CD4-positive, alpha-beta T cell treated with Interleukin-12 subunit alpha and Interleukin-12 subunit beta, for 1 hour (primary cell): ENCODE measurements at places on chromosomes 5 and 9.
A peak's percentile ranks its signal among the peaks of the same experiment; 100 is the strongest.

DNA sequence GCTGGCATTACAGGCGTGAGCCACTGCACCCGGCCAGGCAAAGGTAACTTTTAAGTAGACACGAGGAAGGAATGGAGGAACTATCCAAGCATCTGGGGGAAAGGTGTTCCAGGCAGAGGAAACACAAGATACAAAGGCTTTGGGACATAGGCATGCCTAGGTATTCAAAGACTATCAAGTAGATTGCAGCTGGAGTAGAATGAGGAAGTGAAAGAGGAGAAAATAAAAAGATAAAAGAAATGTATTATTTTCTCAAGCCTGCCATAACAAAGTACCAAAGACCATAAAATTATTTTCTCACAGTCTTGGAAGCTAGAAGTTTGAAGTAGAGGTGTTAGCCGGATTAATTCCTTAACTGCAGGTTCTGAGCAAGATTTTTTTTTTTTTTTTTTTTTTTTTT is 39.9 kb upstream of the GRIN3A start:
- no peak for DNase-seq

DNA sequence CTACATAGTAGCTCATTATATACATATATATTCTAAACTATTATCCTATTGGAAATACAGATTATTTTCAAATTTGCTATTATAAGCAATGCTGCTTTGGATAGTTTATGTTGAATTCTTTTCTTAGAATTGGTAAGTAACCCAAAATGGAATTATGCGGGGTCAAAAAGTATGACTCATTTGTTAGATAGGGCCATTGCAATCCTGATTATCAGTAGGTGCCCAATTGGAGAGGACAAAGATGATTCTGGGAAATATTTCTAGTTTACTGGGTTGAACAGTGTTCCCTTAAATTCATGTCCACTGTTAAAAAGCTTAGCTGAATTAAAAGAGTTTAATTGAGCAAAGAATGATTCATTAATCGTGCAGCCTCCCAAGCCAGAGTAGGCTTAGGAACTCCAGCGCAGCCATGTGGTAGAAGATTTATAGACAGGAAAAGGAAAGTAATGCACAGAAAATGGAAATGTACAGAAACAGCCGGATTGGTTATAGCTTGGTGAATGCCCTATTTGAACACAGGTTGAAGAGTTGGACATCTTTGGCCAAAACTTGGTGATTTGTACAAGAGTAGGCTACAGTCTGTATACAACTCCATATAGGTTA is 81.8 kb downstream of the GDNF start:
- no peak for DNase-seq

- no peak for DNase-seq
Observed at GRCh38 chr9:122791872-122792669, 3.3 kb downstream of the OR5C1 start.

GRCh38 chr5:179974246-179974945 is 66.7 kb upstream of the TBC1D9B start:
- DNase-seq, result no peak

- no peak for DNase-seq
Observed at GRCh38 chr9:113179839-113180238, 29.0 kb downstream of the SLC31A2 start.

DNA sequence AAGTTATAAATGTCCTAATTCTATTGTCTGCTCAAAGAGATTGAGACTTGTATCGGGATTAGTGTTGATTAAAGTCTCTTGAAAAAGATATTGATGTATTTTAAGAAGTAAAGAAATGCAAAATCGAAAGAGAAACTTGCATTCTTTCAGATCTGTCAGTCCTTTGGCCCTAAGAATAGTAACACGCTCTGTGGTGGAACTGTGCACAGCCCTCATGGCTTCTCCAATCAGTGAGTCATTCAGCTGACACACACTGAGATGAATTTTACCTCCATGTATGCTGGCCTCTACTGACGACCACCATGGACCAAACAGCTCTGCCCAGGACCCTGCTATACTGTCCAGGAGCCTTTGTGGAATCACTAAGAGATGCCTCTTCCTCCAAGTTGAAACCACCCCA is 232.4 kb downstream of the ESM1 start:
- DNase-seq, result peak; percentile 47

DNA sequence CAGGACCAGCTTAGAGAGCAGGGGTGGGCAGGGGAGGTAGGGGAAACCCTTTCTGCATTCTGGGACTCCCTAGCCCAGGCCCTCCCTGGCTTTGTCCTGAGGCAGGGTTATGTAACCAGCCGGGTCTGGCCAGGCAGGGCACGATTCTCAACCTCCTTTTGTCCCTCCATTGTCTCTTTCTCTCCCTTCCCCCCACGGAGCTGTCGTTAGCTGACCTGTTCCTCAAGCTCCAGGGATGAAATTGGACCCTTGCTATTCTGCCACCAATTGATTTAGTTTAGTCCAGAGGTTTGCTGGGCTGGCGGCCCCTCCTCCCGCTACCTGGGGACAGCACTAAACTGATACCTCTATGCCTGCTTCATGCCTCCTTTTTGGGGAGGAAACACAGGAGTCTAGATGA is 9.4 kb upstream of the NDST1 start:
- DNase-seq, result no peak

GRCh38 chr9:24382566-24382965 is 163.1 kb downstream of the IZUMO3 start:
- DNase-seq, result no peak

DNA sequence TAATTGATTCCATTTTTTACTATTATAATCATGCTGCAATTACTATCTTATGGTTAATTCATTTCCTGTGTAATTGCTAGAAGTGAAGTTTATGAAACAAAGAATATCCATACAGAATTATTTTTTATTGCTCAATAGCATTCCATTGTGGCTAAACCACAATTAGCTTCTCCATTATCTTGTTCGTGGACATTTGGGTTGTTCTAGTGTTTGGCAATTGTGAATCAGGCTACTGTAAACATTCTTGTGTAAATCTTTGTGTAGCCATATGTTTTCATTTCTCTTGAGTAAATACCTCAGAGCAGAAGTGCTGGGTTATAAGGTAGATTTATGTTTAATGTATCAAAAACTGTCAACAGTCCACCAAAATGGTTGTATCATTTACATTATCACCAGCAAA is 341.1 kb downstream of the MAT2B start:
- no peak for DNase-seq

GRCh38 chr5:117183326-117183725 is 608.7 kb upstream of the SEMA6A start:
- no peak for DNase-seq

- DNase-seq, result no peak
Observed at GRCh38 chr5:128494516-128494915, 43.5 kb downstream of the FBN2 start.

GRCh38 chr9:79104951-79105350 is 466.8 kb upstream of the TLE4 start:
- DNase-seq, result no peak

DNA sequence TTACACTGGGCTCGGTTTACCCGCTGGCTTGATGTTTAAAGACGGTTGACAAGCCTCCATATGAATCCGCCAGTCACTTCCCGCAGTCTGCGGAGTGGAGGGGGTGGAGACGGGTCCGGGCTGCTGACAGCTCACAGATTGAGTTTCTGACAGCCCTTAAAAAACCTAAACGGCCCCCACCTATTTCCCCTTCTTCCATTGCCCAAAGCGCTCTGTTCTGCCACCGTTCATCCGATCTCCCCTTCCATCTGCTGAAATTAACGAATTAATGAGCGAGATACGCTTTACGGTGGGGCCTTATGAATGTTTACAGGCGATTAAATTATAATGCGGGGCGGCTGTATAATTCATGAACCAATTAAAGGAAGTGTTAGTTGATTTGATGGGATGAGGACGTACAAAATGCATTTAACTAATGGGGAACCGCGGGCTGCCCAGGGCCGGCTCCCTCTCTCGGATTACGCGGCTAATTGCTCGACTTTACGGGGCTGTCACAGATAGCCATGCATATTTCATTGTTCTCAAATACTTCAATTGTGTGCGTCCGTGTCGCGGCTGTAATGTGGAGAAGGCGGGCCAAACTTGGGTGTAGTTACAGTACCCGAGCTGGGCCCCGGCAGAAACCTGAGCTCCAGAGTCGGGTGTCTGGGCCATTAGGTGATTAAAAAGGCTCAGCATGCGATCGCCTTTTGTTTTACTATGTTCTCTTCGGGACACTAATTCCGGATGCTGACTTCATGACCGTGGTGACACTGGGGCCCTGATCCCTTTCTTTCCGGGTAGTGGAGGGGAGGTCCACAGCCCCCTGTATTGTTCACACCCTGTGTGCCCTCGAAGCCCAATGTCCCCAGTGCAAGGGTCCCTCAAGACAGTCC is 74.9 kb downstream of the GTF3C4 start:
- DNase-seq, result no peak

DNA sequence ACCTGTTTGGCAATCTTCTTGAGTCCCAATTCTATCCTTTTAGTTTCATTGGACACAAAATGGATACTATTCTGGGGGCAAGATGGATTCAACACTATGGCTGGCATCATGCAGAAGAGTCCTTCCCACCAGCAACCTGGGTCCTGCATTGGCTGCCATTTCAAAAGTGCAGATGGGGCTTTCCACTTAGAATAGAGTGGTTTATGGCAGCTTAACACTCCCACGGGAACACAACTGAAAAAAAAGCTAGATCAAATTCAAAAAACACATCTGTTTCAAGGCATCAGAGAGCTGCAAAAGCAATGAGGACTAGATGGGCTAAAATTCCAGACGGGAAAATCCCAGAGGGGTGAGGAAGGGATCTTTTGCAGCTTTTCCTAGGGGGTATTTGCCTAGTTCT is 11.2 kb upstream of the HMHB1 start:
- DNase-seq, result no peak

GRCh38 chr5:169942181-169942580 is 38.1 kb downstream of the INSYN2B start:
- no peak for DNase-seq

DNA sequence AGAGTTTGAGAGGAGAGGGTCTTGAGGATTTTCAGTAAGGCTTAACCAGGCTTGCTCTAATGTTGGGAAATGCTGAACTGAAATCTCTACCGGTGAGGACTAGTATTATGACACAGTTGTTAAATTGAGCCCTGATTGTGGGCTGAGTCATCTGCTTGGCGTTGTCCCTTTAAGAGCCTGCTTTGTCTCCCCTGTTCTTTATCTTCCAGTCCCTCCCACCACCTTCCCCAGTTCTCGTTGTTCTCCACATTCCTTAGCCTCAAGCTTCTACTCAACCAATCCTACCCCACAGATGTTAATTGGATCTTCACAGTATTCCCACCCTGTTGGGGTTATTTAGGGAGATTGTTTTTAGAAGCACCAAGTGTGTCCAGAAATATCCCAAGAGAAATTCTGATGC is 57.6 kb downstream of the ANKRD55 start:
- DNase-seq, result no peak

GRCh38 chr5:135890296-135890695 is 5.3 kb downstream of the IL9 start:
- DNase-seq, result no peak

DNA sequence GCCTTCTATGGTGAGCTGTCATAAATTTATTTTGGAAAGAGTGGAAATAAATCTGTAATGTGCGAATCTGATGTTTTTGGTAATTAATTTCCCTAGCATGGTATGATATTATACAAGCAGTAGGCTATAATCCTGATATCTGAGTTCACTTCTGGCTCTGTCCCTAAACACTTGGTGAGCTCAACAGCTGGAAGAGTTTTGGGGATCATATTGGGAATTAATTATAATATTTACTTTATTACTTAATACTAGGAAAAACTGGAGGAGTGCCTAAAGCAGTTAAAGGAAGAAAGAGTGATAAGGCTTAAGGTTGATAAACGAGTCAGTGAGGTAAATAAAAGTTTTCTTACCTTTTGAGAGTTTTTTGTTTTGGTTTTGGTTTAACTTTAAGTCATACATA is 26.8 kb downstream of the CEP78 start:
- DNase-seq, result no peak

DNA sequence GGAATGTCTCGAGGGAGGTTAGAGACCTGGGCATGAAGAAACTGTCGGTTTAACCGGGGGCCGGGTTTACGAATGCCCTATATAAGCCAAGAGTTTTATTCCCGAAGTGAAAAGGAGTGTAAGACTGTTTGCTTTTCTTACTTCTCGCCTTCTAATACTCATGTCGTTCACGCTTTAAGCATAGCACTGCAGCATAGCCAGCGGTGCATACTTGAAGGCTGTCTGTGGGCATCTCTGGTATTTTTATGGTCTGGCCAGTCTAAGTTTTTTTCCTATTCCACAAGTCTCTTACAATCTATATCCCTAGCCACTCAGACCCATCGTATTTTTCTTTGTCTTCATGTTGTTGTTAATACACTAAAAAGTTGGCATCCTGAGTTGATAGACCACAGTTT is 1.2 kb downstream of the UHRF2 start:
- DNase-seq, result no peak

GRCh38 chr9:100428871-100429654 is 2.1 kb downstream of the MSANTD3 start:
- no peak for DNase-seq

- no peak for DNase-seq
Observed at GRCh38 chr9:105150991-105151685, 93.3 kb upstream of the SLC44A1 start.

- no peak for DNase-seq
Observed at GRCh38 chr9:16337322-16338029, 533.0 kb downstream of the BNC2 start.

DNA sequence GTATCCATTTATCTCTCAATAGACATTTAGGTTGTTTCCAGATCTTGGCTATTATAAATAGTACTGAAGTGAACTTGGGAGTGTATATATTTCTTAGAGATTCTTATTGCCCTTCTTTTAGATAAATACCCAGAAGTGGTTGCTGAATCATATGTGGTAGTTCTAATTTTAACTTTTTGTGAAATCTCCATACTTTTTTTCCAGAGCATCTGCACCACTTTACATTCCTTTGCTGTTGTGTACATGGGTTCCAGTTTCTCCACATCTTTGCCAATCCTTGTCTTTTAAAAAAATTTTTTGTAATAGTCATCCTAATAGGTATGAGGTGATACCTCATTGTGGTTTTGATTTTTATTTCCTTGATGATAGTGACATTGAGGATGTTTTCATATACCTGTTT is 303.7 kb downstream of the CCDC171 start:
- no peak for DNase-seq
